ENCODE measurements at places on chromosomes 1 and 21.

- DNase-seq, result no peak
Measured at GRCh38 chr1:201590474-201590873, 51.5 kb downstream of the NAV1 start.

DNA sequence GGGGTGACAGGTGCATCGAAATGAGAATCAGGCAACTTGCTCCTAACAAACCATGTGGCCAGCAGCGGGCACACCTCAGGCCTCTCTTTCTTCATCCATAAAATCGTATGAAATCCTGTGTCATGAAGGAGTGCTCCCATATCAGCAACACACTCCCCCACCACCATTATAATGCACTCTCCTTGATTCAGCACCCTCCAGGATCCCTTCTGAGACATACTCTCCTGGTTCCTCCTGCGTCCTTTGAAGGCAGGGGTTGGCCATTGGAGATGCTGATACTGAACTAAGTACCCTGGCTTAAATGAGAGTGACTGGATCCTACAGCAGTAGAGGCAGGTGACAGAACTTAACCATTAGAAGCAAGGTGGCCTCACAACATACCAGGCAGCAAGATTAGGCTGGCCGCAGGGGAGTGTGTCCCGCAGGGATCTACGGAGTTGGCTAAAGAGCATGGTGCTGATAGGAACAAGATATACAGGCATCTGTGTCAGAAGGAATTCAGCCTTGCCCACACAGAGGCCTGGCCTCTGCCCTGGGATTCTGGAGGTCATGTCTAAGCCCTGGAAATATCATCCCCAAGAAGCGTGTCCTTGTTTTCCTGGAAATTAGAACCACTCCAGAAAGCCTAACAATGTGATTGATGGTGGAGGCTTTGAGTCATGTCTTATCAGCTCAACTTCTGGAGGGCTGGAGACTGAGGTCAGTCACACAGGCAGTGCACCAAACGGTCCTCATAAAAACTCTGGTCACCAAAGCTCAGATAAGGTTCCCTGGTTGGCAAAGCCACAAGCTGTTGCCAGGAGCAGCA is 16.8 kb downstream of the S100A7A start:
- no peak for DNase-seq

DNA sequence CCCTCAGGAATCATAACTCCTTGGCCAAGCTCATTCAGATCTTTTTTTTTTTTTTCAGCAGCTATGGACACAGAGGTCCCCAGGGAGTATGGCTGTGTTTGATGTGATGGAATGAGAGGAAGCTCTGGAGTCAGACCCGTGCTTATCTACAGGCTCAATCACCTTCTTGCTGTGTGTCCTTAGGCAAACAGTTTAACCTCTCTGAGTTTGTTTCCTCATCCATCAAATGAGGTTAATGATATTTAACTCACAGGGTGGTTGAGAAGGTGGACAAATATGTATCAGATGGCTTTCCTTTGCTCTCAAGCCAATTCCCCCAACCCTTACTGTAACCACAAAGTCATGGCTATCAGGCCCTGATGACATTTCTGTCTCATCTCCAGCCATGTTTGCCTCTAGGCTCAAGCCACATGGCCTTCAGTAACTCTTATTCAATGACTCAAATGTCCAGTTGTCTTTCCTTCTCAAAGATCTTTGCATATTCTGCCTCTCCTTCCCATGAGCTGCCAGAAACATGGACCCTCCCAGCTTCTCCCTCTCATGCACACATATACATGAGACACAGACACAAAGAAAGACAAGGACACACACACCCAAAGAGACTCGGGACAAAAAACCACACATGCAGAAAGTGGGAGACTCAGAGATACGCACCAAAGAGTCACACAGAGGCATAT is 303.5 kb upstream of the KAZN start:
- no peak for DNase-seq

DNA sequence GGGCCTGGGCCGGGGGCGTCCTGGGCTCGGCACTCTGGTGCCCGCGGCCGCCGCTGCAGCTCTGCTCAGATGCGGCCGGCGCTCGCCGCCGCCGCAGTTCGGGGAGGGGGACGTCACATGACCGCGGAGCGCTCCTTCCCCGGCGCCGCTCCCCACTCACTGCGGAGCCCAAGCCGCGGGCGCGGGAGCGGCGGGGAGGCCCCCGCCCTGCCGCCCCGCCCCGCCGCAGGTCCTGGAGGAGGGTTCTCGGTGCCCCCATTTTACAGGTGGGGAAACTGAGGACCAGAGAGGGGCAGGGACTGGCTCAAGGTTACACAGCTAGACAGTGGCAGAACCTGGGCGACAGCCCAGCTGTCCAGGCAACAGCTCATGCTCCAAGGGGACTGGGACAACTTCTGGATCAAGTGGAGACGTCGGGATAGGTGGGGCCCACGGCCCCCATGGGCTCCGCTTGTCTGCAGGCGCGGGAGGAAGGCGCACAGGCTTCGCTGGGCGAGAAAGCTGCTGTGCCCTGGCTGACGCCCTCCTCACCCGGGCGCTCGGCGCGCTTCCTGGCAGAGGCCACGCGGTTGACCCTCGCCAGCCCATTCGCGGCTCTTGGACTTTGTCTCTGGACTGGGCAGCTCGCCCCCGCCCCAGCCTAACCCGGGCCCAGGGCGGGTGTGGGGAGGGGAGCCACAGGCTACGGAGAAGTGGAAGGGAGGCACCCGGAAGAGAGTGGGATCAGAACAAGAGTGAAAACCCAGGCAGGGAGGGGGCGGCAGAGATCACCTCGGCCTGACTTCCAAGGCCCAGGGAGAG is at the start of gene RAP1GAP:
TSS of gene RAP1GAP (minus strand) at position 100 of the 801 bp plus-strand sequence. CDS start 49,325 bp downstream, outside the sequence.
- peak; percentile 24 for DNase-seq

DNA sequence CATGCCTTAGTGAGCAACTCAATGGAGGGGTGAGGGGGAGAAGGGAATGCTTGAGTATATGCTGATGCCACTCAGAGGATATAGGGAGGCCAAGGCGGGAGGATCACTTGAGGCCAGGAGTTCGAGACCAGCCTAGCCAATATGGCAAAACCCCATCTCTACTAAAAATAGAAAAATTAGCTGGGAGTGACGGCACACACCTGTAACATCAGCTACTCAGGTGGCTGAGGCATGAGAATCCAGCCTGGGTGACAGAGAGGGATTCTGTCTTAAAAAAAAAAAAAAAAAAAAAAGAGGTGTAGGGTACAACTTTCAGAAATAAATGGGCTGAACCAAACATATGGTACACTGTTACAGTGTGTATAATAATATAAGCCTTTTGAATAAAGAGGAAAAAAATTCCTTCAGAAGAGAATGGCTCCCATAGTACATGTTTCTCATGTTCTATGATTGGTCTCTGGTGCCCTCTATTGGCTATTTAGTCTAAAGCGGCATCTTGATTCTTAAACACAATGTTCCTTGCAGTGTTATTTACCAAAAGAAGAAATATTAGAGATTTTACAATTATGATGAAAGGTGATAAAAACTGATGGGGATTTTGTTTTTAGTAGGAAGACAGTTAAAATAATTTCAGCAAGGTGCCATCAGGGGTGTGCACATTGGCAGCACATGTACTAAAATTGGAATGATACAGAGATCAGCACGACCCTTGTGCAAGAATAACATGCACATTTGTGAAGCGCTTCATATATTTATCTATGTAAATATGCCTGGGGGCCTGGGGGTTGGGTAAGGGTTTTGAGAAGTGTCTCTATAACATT is 109.8 kb downstream of the PATJ start:
- DNase-seq, result peak; percentile 35

DNA sequence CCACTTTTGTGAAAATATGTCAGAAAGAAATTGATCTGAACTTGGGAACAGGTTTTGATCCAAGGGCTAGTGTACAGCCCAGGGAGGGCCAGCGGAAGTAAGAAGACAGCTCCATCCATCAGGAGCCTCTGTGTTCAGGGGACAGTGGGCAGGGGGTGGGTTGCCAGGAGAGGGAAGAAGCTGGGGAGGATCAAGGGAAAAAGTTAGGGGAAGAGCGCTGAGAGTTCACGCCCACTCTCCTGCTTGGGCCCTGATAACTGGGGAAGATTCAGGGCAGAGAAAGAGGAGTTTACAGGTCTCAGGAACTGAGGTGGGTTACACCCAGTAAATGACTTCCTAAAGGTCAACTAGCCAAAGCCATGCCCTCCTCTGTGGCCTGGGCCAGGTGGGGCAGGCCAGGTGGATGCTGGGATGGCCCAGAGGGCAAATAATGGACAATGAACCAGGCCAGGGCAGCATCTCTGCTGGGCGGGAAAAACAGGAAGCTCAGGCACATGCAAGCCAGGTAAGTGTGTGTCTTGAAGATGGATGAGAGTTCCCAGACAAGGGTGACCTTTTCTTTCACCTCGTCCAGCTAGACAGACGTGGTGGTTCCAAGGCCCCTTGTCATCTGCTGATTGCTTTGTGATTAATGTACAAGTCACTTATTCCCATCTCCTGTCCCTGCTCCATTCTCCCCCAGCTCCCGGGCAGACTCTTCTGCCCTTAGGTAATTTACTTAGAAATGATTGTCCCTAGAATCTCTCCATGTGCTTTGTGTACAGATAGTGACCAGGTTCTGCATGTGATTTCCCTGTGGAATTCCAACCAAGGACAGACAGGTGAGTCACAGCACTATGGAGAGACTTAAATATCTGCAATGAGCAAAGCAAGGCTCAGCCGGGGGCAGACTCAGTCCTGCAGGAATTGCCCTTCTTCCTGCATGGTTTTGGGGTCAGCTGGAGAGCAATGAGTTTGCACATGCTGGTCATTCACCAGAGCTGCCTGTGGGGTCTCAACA is 57.0 kb downstream of the MDM4 start:
- DNase-seq, result no peak

- no peak for DNase-seq
Measured at GRCh38 chr1:12677565-12677964, 33.7 kb downstream of the AADACL4 start.

DNA sequence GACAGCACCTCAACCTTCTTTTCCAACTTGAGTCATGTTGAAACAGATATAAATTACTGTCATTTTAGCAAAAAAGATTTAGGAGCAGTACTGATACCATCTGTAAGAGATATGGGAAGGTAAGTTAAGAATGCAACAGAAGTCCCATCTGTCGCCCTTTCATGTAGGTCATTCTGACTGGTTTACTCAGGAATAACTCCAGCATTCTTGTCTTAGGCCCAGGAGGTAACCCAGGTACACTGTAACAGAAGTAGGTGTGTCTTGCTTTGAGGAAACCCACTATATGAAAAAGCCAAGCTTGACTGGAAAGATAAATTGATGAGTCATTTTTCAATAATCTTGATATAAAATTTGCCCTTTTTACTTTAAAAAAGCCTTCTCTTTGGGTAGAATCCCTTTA is 35.4 kb downstream of the PGM1 start:
- no peak for DNase-seq

DNA sequence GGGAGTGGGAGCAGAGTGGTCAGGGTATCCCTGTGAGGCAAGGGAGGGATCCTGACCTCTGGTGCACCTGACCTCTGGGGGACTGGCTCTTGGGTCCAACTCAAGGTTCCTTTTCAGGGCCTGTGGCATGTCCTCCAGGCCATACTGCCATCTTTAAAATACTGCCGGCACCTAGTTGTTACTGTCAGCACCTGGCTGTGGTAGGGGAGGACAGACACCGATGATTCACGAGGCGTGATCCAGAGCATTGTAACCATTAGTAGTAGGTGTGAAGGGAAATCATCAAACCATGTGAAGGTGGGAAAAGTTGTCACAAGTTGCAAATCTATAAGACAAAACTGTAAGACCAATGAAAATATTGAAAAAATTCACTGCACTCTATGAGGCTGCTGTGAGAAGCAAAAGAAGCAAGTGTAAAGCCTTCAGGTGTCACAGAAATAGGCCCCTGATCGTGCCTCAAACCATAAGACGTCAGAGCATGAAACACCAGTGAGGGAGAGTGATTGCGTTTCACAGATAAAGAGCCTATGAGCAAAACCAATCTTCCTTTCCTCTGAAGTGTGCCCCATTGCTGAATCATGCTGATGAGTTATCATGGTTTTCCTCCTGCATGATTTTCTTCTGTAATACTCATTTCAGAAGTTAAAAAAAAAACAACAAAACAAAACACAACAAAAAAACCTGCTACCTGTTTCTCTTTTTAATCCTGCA is 55.3 kb downstream of the CDC7 start:
- DNase-seq, result no peak

All from MV-4-11 (cell line).